ENCODE measurements at places on chromosomes 7 and 10.

DNA sequence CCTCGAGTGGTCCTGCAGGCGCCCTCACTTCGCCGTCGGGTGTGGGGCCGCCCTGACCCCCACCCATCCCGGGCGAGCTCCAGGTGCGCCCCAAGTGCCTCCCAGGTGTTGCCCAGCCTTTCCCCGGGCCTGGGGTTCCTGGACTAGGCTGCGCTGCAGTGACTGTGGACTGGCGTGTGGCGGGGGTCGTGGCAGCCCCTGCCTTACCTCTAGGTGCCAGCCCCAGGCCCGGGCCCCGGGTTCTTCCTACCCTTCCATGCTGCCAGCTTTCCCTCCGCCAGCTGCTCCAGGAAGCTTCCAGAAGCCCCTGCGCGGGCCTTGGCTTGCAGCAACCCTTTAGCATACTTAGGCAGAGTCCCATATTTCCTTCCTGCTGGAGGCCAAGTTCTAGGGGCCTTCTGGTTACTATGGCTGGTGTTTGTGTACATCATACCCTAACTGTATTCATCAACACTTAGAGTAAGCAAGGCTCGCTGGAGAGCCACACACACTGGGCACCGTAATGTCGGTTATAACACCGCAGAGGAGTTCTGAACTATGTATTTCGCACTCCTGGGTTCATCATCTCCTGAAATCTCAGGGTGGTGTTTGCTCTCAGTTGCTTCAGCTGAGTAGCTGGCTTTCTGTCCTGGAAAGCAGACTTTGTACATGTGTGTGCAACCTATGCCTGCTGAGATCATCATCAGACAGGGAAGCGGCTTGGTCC lies 471 bp downstream of the MGMT start:
- no peak for ATAC-seq

DNA sequence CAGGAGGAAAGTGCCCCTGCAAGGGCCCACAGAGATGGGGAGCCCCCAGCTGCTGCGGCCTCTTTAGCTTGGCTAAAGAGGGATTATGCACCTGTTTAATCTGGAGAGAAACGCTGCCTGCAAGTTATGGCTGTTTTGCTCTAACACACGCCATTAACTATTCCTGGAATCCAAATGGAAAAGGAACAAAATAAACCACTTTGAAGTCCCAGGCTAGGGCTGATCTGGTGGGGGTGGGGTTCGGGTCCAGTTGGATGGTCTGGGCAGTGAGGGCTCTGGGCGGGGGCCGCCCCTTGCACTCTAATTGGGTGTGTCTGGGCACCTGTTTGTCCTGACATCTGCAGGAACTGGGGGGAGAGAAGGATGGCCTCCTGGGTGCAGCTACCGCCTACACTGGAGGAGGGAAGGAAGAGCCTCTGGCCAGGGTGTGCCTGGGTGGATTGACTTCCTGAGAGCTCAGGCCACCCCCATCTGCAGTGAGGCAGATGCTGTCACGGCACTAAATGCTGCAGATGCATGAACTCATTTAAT lies 300.6 kb downstream of the ZEB1 start:
- no peak for ATAC-seq

- ATAC-seq, result no peak
These were observed 2.8 kb downstream of the TET1 start for GRCh38 chr10:68562661-68563570.

- no peak for ATAC-seq
These were observed 133.8 kb upstream of the WNT16 start for GRCh38 chr7:121195010-121195409.

- no peak for ATAC-seq
These were observed 30.2 kb downstream of the SLC39A12 start for GRCh38 chr10:17981766-17982380.

DNA sequence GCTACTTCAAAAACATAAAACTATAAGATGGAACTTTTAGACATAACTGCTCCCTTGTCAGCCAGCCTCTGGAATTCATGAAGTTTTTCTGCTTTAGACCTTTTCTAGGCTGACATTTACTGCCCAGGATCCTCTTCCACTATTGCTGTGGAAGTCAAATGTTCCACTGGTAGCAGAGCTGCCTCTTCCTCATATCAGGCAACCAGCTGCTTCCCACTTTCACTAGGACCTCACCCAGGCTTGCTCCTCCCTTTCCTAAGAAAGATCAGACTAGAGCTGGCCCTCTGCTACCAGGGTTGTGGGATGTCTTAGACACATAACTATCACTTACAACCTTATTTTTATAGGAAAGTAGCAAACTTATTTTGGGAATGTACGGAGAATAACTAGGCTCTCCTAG lies 121.5 kb downstream of the CTTNBP2 start:
- ATAC-seq, result no peak

DNA sequence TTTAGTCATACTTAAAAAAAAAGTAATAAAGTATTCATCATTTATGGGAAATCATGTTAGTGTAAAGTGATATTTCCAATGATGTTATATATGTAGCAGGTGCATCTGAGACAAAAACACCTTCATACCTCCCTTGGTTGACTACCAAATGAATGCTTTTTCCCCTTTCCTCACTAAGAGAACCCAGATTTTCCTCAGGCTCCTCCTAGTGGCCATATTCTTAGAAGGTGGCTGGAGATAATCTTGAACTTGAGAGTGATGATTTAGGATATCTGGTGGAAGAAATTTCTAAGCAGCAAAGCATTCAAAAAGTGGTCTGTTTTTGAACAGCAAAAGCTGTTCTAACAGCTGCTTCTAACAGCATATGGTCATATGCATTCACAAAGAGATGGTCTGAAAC lies 16.8 kb upstream of the DNAH11 start:
- no peak for ATAC-seq

GRCh38 chr10:105759669-105760068 lies 1118.6 kb downstream of the SORCS3 start:
- no peak for ATAC-seq

DNA sequence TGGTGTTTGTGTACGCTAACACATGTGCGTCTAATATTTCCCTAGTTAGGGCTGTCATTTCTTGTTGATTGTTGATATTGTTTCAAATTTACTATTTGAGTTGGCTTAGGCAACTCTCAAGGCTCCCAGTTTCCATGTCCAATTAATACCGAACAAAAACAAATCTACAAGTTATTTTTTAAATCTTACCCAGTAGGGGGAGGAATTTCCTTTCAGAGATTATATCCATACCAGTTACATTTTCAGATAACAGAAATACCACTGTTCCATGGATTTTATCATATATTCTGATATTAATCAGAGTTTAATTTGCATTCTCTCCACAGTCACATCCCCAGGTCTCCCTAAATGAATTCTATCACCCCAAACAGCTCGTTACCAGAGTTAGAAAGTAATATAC lies 7.2 kb upstream of the AKR1B10 start:
- no peak for ATAC-seq

DNA sequence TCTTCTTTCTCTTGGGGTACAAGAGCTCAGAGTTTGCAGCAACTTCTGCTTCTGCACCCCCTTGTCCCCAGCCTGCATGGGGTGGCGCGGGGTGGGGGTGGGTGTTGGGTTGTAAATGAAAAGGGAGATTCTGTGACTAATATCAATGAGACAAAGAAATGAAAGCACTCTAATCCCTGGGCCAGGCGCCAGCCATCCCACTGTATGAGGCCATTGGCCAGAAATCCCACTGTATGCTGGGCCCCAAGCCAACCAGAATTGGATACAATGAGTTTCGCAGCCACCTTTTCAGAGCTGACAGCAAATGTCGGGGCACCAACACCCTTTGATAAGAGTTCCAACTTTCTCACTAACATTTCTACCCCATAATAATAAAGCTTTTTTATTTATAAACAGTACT lies 10.9 kb upstream of the PTN start:
- no peak for ATAC-seq

DNA sequence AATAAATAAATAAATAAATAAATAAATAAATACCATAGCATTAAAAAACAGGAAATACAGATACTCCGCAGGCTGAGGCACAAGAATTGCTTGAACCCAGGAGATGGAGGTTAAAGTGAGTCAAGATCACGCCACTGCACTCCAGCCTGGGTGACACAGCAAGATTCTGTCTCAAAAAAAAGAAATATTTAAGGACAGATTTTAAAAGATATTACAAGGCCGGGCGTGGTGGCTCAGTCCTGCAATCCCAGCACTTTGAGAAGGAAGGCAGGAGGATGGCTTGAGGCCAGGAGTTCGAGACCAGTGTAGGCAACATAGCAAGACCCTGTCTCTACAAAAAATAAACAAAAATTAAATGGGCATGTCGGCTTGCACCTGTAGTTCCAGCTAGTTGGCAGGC lies 17.5 kb upstream of the SNX8 start:
- ATAC-seq, result no peak

DNA sequence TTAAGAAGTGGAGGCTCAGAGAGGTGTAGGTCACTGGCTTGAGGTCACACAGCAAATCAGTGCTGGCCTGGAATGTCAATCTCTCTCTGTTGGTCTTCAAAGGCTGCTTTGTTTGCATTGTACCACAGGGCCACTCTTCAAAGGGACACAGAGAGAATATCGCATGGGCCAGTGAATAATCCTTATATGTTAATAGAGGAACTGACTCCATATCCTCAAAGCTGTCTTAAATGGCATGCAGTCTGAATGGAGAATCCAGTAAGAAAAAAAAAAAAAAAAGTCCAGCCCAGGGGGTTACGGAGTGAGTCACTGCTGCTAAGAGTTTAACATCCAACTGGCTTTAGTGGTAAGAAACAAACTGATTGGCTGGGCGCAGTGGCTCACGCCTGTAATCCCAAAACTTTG lies 54.1 kb downstream of the NRAP start:
- no peak for ATAC-seq

DNA sequence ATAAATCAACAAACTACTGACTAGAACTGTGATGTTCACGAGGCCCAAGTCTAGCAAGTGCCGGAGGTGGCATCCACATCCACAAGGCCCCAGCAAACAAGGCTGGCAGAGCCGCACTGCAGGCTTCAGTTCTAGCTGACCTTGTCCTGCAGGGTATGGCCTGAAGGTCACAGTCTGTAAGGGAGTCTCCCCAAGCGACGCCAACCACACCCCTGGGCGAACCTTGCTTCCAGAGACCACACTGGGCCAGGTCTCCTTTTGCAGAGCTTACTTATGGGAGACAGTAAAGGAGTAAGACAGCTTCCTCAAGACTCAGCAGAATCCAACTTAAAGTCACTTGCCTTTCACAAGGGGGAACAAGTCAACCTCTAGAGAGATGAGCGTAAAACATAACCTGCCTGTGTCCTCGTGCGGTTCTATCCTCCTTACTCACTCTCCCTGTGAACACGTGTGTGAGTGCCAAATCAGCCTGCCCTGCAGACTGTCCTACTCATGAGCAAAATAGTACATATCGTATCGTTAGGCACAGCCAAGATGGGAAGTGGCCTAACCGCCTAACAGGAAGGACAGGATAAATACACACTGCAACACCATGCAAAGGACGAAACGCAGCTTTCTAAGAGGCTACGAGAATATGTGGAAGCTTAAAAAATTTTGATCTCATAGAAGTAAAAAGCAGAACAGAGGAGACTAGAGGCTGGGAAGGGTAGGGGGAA lies 22.7 kb downstream of the FAM53B start:
- no peak for ATAC-seq

DNA sequence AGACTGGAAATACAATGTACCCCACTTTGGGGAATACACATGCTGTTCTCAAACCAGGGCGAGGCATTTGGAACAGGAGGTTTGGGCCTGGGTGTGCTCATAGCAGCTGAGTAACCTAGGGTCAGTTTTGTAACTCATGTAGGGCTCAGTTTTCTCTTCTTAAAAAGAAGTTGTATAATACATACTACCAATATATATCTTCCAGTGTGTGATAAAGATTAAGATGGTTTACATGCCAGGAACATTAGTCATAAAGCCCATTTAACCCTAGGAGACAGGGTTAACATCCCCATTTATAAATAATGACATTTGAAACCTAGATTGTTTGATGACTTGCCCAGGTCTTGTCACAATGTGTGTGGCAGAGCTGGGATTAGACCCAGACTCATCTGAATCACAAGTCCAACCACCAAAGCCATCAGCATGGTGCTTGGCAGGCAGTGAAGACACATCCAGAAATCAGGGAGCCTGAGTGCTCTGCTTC lies 6.0 kb downstream of the AKR1B10 start:
- ATAC-seq, result no peak

- no peak for ATAC-seq
These were observed 32.4 kb upstream of the MTPN start for GRCh38 chr7:136009488-136010079.

DNA sequence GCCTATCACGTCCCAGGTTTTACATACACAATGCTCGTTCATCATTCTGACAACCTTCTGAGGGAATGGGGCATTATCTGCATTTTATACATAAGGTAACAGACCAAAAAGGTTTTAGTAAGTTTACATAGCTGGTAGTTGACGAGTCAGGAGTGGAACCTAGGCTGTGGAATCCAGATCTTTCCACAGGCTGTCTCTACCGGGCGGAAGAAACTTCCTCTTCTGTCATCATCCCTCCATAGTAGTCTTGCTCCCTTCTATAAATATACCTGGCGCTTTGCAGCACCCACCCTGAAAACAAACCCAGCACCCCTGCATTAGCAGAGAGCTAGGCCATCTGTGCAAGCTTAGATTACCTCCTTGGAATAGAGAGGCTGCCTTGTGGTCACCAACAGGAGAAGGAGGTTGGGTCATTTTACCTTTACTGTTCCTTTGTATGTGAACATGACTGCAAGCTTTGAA lies 1.3 kb downstream of the TSPAN13 start:
- no peak for ATAC-seq

- no peak for ATAC-seq
These were observed 58.4 kb upstream of the HDAC9 start for GRCh38 chr7:18437101-18437500.

DNA sequence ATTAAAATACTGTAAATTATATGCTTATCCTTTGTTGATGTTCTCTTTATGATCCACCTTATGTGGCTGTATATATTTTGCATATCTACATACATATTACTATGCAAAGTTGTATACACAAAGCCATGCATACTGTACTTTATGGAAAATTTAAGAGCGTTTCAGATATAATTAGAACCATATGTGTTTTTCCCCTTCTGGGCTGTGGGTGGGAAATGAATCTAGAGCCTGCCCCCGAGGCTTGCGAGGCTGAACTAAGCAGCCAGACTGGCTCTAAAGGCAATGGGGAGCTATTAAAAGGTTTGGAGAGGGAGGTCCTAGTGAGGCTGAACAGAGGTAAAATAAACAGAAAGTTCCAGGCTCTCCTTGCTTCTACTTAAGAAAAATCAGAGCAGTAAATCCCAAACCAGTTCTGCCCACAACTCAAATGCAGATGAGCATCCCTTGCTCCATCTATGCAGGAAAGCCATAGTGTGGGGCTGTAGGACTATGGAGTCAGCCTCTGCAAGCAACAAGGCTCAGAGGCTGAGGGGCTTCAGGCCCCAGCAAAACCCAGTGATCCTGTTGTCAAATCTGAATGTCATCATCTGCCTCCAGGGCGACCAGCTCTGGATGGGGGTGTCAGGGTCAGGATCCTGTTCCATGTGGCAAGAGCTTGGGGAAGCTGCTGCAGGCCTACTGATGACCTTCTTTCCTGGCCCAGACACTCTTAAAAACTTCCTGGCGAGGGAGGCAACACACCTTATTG lies 14.1 kb upstream of the DDIT4 start:
- ATAC-seq, result no peak
